ENCODE measurements at places on chromosomes 4 and X. TPM values are rescaled to one million over a fixed set of nuclear protein-coding genes. Genes with fewer than 3 reads are reported as not detected.

DNA sequence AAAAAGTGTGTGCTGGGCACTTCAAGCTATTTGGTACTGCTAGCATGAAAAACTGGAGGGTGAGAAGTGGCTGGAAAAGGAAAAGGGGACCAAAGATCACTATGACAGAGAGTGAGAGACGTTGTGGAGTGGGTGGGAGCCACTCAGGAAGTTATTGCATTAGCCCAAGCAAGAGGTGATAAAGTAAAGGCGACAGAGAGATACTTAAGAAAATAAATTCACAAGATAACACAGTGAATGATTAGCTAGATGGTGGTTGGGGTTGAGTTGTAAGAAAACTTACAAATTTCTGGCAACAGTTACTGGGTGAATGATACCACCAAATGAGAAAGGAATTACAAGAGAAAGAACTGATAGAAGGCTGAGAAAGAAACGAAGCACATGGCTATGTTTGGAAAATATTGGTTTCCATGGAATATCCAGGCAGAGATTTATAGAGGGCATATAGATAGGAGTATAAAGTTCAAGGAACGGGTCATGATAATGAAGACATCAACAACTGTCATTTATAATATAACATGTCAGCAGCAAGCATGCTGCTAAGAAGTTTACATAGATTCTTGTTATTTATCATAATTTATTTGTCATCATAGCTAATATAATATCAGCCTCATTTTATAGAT lies 60.7 kb downstream of the CASK start:
- DNase-seq: no peak

DNA sequence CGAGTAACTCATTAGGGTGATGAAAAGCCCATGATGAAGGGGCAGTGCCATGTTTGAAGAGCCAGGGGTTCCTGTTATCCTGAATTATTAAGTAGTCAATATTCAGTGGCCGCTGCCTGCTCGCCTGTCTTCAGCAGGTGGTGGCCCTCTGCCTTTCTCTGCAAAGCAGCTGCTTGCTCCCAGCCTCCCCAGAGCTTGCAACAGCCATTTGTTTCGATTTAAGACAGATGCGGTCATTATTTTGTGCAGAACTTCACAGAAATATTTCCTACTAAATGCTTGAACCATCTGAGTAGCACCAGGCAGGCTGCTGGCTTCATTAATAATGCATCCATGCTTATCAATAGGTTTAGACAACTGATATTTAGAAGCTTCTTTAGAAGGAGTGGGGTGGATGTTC lies 104.3 kb upstream of the TTC29 start:
- no peak for DNase-seq

- DNase-seq: peak; percentile 85
Measured at GRCh38 chrX:154396973-154397887, 947 bp upstream of the RPL10 start.

DNA sequence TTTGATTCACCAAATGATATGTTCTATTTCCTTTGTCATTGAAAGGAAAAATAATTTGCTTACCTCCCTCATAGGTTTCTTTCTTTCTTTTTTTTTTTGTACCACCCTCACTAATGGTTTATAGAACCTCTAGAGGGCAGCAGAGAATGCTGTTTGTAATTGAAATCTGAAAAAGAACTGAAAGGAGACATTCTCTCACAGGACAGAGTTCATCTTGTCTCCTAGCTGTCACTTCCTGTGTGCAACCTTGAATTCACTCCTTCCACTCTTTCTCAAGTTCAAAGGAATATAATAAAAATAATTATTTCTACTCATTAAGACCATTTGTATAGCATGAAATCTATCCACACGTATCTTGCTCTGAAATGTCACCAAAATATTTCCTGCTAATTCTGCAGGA lies 51.0 kb downstream of the GUCY1B1 start:
- no peak for DNase-seq

GRCh38 chrX:134622813-134623185 lies 35.5 kb downstream of the PLAC1 start:
- no peak for DNase-seq

DNA sequence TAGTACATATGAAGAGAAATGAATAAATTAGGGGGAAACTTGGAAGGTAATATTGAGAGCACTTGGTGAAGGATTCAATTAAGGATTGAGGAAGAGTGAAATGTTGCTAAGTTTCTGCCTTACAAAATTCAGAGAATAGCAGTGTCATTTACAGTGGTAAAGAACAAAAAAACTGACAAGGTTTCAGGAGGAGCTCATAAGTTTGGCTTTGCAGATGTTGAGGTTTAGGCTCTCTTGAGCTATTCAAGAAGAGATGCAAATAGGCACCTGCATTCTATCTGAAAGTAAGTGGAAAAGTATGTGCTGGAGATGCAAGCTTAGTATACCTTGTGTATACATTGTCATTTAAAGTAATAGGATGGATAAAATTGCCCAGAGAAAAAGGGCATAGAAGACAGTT lies 22.3 kb upstream of the EMCN start:
- no peak for DNase-seq

DNA sequence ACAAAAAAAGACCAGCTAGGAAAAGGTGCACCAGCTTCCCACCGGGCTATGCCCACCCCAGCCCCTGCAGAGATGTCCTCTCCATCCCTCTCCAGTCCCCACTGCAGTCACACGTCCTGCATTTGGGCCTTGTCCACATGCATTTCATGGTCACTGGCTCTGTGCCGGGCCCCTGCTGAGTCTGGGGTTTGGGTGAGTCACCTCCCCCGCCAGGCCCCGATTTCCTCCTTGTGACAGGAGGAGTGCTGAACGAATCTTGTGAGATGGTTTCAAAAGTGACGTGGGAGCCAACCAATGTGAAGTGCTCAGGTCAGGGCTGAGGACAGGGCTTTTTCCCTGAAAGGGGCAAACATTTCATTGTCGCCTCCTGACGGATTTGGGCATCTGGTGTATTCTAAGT lies 7.1 kb downstream of the CPZ start:
- DNase-seq: no peak

DNA sequence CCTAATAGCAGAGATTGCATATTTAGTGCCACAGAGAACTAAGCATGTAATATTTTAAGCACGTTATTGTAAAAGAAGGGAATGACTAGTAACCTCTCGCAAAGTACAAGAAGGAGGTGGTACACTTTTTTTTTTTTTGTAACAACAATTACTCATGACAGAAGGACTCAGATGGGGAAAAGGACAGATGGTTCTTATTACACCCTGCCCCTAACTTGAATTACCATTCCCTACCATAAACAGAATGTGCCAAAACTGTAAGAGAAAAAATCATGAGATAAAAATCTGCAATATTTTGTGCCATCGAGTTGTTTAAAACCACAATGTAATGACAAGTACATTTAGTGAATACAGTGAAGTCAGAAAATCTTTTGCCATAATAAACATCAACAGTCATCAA lies 33.0 kb upstream of the RAPGEF2 start:
- no peak for DNase-seq

- DNase-seq: no peak
Measured at GRCh38 chrX:26262121-26262523, 46.2 kb downstream of the MAGEB5 start.

GRCh38 chrX:133151336-133151735 lies 54.4 kb upstream of the USP26 start:
- no peak for DNase-seq

DNA sequence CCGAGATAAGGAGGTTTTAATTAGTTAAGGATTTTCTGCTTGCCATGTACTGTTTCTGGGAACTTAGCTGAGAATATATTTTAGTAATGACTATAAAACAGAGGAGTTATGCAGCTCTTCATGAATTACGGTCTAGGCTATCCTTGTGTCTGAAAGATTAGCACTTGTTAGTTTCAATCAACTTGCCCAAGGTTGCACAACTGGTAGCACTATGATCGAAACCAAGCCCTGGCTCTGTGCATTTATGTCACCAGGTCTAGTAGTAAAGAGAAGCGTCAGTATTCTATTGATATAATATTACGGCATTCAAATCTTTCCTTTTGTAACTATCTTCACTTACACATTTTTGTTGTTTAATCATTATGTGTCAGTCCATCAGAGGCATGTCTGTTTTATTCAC lies 176.0 kb downstream of the TLL1 start:
- DNase-seq: no peak

GRCh38 chr4:53151489-53151788 lies 214.4 kb downstream of the SCFD2 start:
- DNase-seq: no peak

GRCh38 chr4:165787516-165788274 lies 85.3 kb upstream of the TLL1 start:
- no peak for DNase-seq

DNA sequence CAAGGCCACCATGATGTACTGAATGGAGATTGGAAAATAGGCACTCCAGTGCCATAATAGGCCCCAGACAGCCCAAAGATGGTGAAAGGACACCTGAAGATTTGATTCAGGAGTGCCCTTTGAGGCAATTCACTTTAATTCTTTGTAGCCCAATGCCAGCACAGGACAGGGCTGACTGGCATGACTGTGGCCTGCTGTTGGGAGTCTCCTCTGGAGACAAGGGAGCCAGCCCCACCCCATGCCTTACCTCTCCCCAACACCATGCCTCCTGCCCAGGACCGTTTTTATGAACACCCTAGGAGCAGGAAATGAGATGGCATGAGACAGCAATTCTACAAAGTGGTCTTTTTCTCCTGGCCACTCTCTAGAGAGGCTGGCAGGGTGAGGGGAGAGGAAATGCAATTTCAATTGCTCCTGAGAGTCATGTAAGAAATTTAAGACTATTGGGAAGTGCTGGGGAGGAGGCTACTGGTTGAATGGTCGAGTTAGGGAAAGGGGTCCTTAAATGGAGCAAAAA lies 94.2 kb upstream of the MAMLD1 start:
- no peak for DNase-seq

- no peak for DNase-seq
Measured at GRCh38 chr4:96525898-96526297, 686.0 kb downstream of the PDHA2 start.

DNA sequence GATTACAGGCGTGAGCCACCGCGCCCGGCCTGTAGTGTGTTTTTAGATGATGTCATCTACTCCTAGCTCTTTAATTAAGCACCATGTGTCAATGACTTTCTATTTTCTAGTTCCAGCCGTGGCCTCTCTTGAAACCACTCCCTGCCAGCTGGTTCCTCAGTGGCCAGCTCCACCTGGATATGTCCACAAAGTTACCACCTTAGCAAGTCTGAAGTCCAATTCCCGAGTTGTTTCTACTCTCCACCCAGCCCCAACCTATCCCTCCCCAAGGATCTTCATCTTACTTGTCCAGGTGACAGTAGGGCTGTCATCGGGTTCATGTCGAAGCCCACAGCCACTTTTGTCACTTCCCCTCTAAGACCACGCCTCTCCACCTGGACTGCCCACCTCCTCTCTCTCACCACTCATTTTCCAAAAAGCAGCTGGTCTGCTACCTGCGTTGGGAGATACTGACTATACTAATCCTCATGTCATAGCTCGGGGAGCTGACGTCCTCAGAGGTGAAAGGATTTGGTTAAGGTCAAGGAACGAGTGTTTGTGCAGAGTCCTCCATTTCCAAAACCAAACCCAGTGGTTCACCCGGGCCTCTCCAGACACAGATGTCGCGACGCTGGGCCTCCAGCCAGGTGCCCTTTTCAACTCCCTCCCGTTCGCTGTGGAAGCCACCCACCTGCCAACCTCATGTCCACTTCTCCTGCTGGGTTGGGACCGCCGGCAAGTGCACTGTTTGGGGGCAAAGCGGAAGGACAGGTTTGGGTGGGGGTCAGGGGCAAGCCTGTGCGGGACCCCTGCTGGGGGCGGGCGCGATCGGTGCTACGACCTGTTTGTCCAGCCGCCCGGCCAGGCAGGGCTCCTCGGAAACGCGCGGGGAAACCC lies 704 bp downstream of the FAM3A start:
- DNase-seq: no peak

DNA sequence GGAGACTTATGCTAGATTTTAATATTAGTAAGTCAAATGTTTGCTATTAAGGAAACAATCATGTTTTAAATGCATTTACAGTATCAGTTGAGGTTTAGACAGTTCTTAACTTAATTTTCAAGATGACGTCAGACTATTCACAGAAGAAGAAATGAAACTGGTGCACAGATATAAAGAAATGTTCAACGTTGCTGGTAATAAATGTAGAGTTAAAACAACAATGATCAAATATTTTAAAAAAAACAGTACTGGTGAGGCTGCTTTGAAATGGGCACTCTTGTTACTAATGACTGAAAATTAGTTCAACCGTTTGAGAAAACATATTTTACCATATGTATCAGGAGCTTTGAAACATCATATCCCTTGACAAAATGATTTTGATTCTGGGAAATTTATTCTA lies 44.2 kb downstream of the ABHD18 start:
- no peak for DNase-seq

DNA sequence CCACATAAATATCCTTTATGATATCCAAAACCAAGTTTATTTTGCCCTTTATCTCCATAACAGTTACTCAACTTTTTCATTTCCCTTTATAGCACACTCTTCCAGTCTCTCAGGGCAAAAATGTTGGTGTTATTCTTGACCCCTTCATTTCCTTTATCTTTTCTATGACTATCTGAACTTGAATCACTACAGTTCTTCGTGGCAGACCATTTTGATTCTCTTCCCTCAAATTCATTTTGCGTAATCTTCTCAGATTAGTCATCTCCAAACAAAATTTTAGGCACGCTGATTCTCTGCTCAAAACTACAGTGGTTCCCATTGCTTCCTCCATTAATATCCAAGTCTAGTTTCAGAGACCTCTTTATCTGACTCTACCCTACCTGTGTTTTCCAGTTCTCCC lies 26.1 kb downstream of the RUFY3 start:
- no peak for DNase-seq

DNA sequence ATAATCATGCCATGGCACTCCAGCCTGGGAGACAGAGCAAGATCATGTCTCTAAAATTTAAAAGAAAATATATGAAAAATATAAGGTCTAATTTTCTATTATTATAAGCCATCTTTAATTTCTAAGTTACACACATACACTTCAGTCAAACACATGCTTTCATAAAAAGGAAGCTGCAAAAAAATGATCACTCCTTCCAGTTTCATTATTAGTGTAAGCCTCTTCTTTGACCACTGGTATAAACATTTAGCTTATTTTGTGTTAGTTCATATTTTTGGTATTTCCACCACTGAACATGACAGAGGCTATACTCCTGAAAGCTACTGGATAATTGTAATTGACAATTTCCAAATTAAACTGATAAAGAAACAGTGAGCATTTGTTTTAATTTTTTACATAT lies 163.3 kb upstream of the USP38 start:
- DNase-seq: no peak

- DNase-seq: no peak
Measured at GRCh38 chr4:151263455-151263854, 13.5 kb upstream of the PRSS48 start.

GRCh38 chrX:29948653-29949052 lies 266.7 kb upstream of the MAGEB2 start:
- no peak for DNase-seq

Gene RAB40AL
- 0.55 TPM for total RNA-seq

Gene TMEM33
- 34.7 TPM for total RNA-seq

Gene UGT2B17
- total RNA-seq: not detected

Gene CC2D2A
- 12.9 TPM for total RNA-seq

Gene SPANXN4
- not detected for total RNA-seq

Gene PCYT1B
- total RNA-seq: 0.68 TPM

Gene FAAH2
- 0.41 TPM for total RNA-seq

Gene TEX13B
- not detected for total RNA-seq

Gene TMEM185A
- total RNA-seq: 41.8 TPM

Gene FGFBP2
- 18.5 TPM for total RNA-seq

Gene PPARGC1A
- total RNA-seq: 75.4 TPM

Gene FAM236B
- total RNA-seq: not detected
